ENCODE measurements at places on chromosomes 16 and 17. TPM values are rescaled to one million over a fixed set of nuclear protein-coding genes. Genes with fewer than 3 reads are reported as not detected.

DNA sequence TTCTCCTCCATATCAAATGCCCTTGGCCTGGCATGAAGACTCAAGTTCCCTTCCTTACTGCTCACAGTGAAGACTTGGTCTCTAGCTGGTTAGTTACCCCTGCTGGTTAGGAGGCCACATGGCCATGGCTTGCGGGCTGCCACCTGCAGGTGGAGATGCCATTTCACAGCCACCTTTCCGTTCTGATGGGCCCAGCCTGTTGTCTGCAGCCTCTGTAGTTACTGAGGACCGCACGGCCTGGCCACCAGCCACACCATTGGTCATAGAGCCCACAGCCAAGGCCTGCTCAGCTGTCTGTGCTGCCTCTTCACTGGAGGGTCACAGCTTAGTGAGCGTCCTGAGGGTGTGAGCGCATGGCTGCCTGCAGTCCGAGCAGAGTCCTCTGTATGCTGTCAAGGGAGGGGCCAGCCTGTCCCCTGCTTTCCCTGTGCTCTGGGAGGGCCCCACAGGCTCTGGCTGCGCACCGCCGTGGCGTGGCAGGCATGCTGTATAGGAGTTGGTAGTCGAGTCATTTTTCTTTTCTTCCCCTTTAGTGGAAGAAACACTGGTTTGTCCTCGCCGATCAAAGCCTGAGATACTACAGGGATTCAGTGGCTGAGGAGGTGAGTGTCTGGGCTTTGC lies 59.2 kb downstream of the PLD6 start:
- no peak for DNase-seq

DNA sequence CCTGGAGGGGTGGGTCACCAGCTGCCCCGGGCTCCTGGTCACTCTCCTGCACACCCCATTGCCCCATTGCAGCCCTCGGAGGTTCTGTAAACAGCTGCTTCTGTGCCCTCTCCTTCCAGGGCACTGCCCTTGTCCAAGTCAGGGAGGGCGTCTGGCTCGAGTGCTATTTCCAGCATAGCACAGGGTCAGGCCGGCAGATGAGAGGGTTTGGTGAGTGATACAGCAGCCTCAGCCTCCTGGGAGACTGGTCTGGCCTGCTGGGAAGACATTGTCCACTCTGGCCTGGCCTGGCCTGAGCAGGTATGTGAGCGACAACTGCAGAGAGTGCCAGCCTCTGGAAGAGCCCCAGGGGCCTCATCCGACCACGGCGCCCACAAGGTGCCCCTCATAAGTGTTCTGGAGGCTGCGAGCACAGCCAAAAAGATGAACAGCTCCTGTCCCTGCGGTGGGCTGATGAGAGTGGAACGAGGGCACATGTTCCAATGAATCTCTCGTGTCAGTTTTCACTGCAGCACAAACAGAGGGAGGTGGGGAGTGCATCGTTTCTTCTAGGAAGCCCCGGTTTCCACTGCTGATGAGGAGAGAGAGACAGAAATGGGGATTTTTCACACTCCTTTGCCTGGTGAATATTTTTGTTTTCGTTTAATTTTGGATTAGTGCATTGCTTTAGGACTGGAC lies 105.8 kb upstream of the SDK2 start:
- DNase-seq = no peak

DNA sequence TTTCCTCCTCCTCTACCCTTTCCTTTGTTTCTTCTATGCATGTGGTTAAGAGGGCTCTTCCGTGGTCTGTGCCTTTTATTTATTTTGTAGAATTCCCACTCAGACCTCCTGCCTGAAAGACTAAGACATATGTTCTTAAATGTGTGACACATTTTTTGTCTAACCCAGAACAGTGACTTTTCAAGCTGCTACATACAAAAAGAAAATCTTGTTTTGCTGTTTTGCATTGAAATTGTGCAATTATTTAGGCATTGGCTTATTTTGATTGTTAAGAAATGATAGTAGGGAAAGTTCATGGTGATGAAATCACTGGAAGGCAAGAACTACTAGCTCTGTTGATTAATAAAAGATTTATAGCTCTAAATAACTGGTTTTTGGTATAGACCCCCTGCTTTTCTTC lies 76.8 kb downstream of the TUBD1 start:
- DNase-seq = no peak

DNA sequence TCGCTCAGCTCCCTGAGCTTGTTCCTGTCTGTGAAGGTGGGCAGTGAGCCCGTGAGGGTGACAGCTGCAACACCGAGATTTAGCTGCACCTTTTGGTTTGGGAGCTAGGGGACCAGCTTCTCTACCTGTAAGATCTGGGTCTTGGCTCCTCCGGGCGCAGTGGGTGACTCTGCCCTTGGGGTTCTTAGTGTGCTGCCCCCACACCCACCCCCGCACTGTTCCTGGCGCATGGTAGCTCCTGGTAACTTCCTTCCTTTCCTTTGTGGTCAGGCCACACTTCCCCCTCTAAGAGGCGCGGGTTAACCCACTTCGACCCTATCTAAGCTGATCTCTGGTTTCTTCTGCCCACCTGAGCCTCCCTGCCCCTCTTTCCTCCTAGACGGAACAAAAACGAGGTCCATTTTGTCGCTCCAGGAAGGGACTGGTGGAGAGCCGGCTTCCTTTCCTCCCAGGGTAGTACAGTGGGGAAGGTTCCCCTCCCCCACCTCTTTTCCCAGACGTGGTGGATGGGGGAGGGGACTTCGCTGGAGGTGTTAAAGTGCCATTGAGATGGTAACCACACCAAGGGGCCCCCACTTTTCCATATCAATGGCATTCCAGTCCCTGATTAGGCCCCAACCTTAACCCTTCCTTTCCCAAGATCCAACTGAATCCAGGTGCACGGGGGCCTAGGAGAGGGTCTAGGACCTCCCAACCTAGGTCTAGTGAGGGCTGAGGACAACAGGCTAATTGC lies 4.6 kb upstream of the CLDN9 start:
- no peak for DNase-seq

DNA sequence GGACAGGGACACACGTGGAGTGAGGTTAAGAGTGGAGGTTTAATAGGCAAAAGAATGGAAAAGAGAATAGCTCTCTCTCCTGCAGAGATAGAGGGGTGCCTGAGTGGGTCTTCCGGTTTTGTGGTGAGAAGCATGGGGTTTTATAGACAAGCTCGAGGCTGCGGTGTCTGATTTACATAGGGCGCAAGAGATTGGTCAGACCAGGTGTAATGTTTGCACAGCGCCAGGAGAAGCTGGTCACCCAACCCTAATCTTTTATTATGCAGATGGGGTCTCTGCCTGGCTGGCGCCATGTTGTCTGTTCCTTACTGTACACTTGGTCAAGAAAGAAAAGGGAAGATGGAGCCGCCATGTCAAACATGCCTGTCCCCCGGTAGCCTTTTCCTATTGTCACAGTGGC lies 44.5 kb upstream of the MLYCD start:
- DNase-seq = no peak

DNA sequence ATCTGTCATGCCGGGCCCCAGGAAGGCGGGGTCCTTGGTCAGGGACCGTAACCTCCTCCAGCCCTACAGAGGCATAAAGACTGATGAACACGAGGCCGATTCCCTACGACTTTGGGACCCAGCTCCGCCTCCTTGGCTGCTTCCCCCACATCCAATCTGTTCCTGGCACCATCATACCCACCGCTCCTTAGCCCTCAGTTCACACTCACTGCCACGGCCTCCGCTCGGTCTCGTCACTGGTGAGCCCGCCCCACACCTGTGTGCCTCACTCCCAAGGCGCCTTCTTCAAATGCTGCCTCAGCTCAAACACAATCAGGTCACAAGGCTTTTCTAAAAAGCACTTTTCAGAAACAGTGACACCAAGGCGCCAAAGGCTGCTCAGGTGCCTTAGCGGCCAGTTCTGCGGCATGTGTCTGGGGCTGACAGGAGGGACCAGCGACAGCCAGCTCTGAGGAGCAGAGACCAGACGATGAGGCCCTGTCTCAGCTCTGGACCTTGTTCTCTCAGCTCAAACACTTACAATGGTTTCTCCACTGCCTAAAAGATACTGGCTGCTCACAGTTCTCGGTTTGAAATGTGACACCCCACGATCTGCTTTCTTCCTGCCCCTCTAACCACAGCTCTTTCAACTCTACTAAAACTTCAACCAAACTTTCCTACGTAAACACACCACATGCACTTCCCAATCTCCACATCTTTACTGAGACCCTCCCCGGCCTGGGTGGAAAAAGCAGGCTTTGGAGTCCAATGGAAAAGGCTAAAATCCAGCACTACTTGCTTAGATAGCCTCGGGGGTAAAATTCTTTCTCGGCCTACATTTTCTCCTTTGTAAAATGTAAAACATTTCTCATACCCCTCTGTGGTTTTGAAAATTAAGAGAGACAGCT lies 33.2 kb downstream of the CYB5D2 start:
- no peak for DNase-seq

GRCh38 chr16:68417711-68418301 lies 30.5 kb downstream of the SMPD3 start:
- DNase-seq = peak; percentile 74

DNA sequence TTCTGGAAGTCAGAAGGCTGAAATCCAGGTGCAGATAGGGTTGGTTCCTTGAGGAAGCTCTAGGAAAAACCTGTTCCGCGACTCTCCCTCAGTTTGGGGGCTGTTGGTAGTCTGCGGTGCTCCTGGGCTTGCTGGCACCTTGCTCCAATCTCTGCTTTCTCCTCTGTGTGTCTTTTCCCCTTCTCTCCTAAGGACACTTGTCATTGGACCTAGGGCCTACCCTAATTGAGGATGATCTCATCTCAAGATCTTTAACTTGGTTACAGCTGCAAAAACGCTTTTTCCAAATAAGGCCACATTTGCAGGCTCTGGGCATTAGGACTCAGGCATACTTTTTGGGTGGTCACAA lies 12.9 kb upstream of the CACNG4 start:
- peak; percentile 44 for DNase-seq

DNA sequence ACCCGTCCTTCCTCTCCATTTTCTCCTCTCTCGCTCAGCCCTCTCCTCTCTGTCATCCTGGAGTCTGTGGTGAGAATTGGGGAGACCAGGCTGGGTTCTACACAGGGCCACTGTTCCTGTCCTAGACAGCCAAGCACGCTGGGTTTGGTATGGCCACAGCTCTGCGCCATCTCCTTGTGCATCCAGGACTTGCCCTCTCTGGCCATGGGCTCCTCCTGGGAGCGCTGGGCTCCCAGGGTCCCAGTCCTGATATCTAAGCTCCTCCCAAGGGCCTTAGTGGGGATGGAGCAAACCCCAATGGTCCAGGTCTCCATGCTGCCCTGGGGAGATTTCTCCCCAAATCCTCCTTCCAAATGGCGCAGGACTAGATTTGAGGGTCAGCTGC lies 27.2 kb upstream of the ITGA3 start:
- DNase-seq = no peak

DNA sequence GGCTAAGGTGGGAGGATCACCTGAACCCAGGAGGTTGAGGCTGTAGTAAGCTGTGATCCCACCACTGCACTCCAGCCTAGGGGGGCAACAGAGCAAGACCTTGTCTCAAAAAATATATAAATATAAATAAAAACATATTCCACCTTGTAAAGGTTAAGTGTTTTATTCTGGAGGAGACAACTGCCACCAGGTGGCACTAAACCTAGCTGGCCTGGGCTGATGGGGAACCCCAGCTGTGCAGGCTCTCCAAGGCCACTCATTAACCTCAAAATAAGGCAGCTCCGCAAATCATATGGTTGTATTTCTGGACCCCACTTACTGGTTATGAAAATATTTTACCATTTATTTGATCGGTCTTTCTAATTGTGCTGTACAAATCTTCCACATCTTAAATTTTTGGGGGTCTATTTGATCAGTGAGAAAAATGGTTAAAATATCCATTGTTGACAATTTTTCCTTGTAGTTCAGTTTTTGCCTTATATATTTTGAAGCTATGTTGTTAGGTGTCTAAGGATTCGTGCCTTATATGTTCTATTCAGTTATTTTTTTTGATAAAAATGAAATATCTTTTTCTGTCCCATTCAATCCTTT lies 8.5 kb upstream of the ICAM2 start:
- peak; percentile 26 for DNase-seq

GRCh38 chr17:61217878-61218437 lies 181.7 kb upstream of the TBX2 start:
- no peak for DNase-seq

- DNase-seq = no peak
Measured at GRCh38 chr16:22886927-22887326, 73.0 kb downstream of the HS3ST2 start.

- DNase-seq = no peak
Measured at GRCh38 chr17:691423-691822, 23.2 kb downstream of the VPS53 start.

GRCh38 chr16:49513040-49513439 lies 139.4 kb downstream of the C16orf78 start:
- no peak for DNase-seq

DNA sequence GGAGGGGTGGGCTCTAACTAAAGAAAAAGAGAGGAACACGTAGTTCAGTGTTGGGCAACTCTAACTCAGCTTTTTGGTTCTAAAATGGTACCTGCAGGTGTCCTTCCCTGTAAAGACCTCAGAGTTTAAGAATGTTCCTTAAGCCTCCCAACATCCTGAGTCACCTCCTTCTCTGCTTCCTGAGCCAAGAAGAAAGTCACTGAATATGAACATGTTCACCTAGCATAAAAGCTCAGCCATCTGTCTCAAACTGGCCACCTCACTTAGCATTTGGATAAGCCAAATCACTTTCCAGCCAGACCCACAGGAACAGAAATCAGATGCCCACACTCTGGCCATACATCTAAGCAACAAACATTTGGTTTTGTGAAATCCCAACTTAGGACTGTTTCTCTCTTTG lies 3.7 kb downstream of the TMEM98 start:
- no peak for DNase-seq

- no peak for DNase-seq
Measured at GRCh38 chr17:2084766-2085647, 30.1 kb downstream of the HIC1 start.

DNA sequence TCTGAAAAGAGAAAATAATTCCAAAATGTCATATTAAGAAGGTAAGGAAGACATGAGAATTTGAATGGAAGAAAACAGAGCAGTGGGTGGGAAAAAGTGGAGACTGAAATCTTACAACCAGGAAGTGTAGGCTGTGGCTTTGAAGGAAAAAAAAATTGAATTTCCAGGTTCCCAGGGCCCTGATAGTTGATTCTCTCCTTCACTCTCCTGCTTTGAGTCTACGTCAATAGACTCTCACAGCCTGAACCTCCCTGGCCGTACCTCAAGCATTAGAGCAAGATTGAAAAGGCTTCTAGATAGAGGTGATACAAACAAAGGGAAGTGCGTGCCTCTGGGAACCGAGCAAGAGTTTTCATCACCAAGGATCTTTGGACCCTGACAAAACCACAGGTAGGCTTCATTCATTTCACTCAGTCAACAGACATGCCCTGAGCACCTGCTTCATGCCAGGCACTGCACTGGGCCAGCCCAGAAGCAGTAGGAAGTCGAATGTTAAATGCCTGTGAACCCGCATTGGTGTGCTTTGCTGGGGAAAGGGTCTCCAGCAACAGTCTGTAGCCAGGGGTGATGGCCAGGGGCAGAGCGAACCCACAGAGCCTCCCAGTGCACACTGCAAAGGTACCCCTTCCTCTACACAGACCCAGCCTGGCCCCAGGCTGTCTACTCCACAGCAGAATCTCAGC lies 163.9 kb downstream of the SLC39A11 start:
- no peak for DNase-seq

DNA sequence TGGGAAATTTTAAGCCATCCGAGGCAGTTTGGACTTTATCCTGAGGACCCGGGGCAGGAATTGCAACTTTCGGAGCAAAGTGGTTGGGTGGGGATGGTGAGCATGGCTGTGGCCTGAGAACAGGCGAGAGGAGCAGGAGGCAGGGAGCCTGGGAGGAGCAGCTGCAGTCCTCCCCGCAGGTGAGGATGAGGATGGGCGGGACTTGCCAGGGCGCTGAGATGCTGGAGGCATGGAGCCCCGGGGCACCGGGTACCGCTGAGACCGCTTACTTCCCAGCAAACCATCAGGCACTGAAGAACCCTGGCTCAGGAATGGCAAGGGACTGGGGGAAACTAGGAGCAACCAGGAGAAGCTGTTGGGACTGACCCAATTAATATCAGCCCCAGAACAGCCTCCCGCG lies 210.8 kb downstream of the GSG1L start:
- no peak for DNase-seq

HSD17B1 gene
- 16.2 TPM for total RNA-seq
